Amniotic epithelial cell (primary cell): ENCODE measurements at places on chromosomes 2 and 18.

DNA sequence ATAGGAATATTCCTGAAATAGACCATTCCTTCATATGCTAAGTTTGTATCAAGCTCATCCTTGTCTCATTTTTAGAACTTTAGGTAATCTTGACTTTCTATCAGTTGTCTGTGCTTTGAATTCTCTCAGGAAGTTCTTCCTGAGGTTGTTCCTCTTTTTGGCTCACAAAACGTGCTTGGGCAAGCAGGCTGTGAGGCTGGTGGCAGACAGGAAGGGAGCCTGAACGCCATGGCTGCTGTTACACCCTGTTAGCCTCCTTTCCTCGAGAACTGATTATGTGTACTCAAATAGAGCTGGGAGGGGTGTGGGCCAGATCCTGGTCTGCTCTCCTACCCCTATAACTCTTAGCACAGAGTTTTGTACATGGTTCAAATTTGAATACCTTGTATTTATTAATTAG, 136.4 kb upstream of the CELF4 start:
- DNase-seq: no peak

DNA sequence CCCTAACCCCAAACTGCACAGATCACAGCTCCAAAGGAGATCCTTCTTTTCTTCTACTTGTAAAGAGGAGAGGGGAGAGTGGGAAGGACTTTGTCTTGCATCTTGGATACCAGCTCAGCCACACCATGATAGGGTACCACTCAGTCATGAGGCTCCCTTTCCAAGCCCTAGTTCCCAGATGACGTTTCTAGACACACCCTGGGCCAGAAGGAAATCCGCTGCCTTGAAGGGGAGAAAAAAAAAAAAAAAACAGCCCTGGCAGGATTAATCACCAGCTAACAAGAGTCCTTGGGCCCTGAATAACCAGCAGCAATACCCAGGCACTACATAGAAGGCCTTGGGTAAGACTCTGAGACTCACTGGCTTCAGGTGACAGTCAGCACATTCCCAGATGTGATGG, 36.9 kb downstream of the ST8SIA3 start:
- no peak for DNase-seq

DNA sequence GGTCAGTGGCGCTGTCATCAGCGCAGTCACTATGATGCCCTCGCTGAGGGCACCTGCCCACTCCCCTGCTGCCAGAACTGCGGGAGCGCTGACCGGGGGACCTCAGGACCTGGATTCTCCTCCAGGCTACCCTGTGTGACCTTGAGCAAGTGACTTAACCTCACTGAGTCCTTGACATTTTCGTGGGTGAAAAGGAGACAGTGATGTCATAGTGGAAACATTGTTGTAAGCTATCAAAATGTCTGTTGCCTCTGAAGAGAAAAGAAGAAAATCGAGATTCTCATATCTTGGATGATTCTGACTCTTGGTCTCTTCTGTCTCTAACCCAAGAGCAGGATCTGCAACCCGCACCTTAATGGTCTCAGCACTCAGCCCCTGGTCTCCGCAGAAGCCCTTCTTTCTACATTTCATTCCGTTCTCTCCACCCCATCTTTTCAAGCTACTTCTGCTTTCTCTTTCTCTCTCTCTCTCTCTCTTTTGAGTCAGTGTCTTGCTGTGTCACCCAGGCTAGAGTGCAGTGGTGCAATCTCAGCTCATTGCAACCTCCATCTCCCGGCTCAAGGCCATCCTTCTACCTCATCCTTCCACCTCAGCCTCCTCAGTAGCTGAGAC, 978 bp upstream of the TUBA4A start:
- peak; percentile 55 for DNase-seq

GRCh38 chr2:142897807-142898206, 20.3 kb downstream of the KYNU start:
- DNase-seq: no peak

DNA sequence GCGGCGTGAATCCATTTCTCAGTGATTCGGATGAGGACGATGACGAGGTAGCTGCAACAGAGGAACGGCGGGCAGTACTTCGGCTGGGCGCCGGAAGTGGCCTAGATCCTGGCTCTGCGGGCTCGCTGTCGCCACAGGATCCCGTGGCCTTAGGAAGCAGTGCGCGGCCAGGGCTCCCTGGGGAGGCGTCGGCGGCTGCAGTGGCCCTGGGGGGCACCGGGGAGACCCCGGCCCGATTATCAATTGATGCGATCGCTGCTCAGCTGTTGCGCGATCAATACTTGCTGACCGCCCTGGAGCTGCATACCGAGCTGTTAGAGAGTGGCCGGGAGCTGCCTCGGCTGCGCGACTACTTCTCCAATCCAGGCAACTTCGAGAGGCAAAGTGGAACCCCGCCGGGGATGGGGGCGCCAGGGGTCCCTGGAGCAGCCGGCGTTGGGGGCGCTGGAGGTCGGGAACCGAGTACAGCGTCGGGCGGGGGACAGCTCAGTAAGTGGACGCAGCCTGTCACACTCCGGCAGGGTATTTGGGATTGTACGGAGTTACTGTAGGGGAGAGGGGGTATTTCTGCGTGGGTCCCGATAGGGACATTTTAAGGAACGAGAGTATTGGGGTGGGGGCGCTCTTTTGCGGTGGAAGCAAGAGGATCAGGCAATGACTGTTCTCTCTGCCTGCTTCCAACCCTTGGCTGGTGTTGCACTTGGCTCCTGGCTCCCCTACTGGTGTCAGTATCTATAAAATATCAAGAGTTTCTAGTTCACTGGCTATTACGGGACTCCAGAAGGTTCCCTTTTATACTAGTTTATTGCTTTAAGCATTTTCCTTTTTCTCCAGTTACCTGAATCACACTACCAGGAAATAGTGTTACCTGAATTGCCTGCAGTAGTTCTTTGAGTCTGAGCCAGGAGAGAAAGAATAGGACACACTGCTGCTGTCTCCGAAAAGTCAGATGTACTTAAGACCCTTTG, 772 bp downstream of the RELCH start:
- peak; percentile 15 for DNase-seq

DNA sequence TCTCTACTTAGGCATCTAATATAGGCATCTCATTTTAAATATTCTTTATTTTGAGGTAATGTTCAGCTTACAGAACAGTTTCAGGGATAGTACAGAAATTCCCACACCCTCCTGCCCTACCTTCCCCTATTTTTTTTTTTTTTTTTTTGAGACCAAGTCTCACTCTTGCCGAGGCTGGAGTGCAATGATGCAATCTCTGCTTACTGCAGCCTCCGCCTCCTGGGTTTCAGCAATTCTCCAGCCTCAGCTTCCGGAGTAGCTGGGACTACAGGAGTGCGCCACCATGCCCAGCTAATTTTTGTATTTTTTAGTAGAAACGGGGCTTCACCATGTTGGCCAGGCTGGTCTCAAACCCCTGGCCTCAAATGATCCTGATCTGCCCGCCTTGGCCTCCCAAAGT, 97.6 kb downstream of the EPB41L5 start:
- no peak for DNase-seq

GRCh38 chr18:12657684-12658425, at the start of gene SPIRE1:
TSS of gene SPIRE1 (minus strand) at chr18:12658107. CDS start at chr18:12657866, 241 bp downstream.
- DNase-seq: peak; percentile 45

- no peak for DNase-seq
Measured at GRCh38 chr2:97857553-97857952, 138.2 kb downstream of the TMEM131 start.
